IMR-90 (cell line): ENCODE measurements at places on chromosomes 1 and 21.

GRCh38 chr1:82455342-82455741 lies 654.6 kb downstream of the ADGRL2 start:
- no peak for DNase-seq

DNA sequence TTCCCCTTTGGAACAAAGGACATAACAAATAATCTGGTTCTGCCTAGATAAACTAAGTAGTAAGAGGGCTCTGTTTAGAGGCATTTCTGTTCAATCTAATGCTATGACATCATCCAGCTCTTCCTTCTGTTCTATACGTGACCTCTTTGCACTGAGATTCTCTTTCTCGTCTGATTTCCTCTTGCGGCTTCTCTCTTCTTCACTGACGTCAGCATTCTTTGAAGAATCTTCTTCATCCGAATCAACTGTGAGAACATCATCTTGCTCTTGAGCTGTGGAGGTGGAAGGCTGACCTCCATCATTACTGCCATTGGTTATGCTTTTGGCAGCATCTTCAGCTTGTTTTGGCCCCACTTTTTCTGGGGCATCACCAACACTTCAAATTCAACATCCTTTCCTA lies 130.4 kb downstream of the HS2ST1 start:
- no peak for DNase-seq

DNA sequence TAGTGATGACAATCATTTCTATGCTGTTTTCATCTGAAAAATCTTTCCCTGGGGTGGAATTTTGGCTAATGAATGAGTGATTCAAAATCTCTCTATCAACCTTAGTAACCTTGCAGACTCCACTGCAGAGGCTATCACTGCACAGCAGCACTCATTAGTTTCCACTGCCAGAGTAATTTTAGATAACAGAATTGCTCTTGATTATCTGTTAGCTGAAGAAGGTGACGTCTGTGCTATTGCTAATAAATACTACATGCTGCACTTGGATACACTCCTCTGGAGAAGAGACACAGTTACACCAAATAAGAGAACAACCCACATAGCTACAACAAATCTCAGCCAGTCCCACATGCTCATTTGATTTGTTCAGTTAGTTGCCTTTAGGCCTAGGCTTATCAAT lies 1348.4 kb downstream of the NCAM2 start:
- no peak for DNase-seq

GRCh38 chr1:99646868-99647267 lies 955 bp downstream of the PALMD start:
- DNase-seq, result no peak

DNA sequence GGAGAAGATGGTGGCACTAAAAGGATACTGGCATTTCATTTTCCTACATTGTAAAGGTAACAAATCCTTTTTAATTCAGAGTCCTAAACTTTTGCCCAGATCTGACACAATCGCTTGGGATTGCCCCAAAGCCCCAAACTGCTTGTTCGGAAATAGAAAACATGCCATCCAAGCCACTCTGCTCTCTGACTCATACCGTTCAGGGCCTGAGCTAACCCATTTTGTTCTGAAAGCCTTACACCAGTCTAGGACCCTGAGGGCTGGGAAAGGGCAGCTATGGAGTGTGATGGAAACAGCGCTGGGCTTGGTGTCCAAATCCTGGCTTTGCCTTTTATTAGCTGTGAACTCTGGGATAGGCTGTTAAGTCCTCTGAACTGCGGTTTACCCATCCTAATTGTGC lies 159.4 kb upstream of the UBE2U start:
- peak; percentile 31 for DNase-seq

DNA sequence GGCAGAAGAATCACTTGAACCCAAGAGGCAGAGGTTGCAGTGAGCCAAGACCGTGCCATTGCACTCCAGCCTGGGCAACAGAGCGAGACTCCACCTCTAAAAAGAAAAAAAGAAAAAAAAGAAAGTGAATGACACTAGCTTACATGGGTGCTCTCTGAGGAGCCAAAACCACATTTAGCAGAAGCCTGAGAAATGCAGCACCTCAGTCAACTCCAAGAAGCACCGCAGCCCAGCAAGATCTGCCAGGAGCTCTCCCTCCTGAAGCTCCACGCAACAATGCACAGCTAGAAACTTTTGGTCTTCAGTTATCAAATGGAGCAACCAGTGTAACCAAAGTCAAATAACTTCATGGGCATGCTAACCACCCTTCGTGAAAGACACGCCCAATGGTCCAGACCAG lies 229.1 kb downstream of the SETD4 start:
- DNase-seq, result no peak

GRCh38 chr1:178867670-178868069 lies 3.2 kb downstream of the ANGPTL1 start:
- DNase-seq, result peak; percentile 4

- no peak for DNase-seq
These were observed 404.4 kb upstream of the PBX1 start for GRCh38 chr1:164154622-164155021.

GRCh38 chr1:47870946-47871676 lies 126.1 kb downstream of the TRABD2B start:
- DNase-seq, result no peak

- DNase-seq, result no peak
These were observed 354.0 kb upstream of the DUSP10 start for GRCh38 chr1:222095606-222096475.

GRCh38 chr1:119794876-119795240 lies 16.4 kb downstream of the REG4 start:
- DNase-seq, result peak; percentile 82

DNA sequence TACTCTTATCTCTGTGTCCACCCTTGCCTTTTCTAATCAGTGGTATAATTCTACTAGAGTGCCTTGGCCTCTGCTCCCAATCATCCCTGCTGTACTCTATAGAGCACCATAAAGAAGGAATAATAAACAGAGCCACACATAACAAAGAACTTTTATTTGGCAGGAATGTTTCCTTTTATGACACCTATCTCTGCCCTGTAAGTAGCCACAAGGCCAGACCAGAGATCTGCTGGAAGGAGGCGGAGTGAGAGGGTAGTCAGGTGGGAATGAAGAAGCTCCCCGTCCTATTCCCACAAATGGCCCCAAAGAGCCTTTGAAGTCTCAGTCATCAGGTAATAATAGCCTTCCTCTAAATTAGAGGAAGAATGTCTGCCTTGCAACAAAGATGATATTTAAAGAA lies 32.7 kb downstream of the WLS start:
- DNase-seq, result no peak

DNA sequence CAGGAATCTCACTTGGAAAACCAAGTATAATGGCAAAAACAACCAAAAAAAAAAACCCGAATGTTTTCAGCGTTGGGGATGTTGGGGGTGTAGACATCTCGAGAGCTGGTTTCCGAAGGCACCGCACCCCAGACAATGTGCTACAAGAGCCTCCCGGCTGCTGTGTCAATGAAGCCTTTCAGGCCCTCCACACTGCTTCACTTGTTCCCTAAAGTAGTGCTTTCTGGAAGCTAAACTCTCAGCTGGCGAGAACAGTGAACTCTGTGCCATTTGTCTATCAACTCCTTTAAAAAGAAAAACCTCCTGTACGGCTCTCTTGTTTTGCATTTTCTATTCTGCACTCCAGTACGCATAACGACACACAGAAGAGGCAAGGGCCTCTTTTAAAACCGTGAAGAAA lies 32.5 kb downstream of the PLEKHO1 start:
- DNase-seq, result no peak

- DNase-seq, result no peak
These were observed at the start of gene LY9 for GRCh38 chr1:160795951-160796383. Gene LY9 (plus strand): TSS chr1:160796174. CDS start chr1:160796188, 14 bp downstream.
